ENCODE measurements at places on chromosomes 16 and 17.

DNA sequence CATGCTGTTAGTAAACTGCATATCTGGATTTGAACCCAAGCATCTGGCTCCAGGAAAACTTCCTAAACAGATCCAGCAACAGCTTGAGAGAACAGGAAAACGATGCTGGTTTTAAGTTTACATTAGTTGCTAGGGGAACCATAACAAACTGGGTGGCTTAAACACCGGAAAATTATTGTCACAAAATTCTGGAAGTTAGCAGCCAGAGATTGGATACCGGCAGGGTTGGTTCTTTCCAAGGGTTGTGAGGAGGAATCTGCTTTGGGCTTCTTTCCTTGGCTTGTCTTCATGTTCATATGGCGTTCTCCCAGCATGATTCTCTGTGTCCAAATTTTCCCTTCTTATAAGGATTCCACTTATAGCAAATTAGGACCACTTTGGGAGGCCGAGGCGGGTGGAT lies 276.9 kb upstream of the TOM1L1 start:
- no peak for DNase-seq

DNA sequence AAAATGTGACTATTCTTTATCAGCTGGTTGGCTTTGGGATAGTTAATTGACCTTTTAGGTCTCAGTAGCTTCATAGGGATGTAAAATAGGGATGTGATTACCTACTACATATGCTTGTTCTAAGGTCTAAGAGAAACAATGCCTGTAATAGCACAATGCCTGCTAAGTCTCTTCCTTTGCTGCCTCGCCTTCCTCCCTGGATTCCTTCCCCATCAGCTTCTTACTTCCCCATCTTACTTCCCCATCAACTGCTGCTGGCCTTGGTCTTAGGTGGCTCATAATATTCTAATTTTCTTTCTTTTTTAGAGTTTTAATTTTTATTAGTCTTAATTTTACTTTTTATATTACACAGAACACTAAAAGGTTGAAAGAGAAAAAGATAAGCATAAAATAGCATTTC lies 59.2 kb upstream of the GOT2 start:
- DNase-seq: no peak

- no peak for DNase-seq
Observed at GRCh38 chr16:47467501-47467900, 6.4 kb downstream of the PHKB start.

DNA sequence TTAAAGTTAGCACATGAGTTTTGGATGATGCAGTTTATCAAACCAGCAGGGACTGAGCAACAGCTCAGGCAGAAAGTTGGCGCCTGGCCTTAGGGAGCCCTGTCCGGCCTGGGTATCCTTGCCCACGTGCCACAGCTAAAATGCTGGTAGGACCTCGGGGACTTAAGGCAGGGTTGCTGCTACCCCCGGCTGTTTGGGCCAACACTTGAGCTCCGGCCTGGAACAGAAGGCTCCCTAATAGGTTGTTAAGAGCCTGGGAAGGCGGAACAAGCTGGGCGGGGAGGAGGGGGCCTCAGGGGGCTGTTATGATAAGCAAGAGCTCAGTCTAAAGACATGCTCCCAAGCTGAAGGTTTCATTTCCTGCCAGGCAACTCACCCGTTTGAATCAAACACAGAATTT lies 39.7 kb downstream of the CUEDC1 start:
- DNase-seq: no peak

- DNase-seq: no peak
Observed at GRCh38 chr16:81138831-81139557, 42.8 kb upstream of the GCSH start.

- DNase-seq: no peak
Observed at GRCh38 chr17:50452630-50453300, 15.9 kb downstream of the CHAD start.

GRCh38 chr16:30605158-30605557 lies 5.0 kb downstream of the ZNF689 start:
- DNase-seq: no peak

DNA sequence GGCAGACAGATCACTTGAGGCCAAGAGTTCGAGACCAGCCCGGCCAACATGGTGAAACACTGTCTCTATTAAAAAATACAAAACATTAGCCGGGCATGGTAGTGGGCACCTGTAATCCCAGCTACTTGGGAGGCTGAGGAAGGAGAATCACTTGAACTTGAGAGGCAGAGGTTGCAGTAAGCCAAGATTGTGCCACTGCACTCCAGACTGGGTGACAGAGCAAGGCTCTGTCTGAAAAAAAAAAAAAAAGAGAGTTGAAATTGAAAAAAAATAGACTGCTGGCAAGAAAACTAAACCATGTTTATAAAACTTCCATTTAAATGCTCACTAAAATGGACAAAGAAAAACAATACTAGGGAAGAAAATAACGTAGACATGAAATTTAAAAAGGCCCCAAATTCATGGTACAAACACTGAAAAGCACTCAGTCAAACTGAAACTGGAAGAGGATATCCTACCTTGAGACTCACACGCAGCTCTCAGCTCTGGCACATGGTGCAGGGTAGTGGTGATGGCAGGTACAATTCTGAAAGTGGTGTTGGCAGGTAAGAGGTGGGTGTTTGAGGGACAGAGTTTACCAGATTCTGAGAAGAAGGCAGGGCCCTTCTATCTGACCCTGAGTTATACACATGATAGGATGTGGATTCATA lies 19.3 kb downstream of the CNTROB start:
- no peak for DNase-seq

DNA sequence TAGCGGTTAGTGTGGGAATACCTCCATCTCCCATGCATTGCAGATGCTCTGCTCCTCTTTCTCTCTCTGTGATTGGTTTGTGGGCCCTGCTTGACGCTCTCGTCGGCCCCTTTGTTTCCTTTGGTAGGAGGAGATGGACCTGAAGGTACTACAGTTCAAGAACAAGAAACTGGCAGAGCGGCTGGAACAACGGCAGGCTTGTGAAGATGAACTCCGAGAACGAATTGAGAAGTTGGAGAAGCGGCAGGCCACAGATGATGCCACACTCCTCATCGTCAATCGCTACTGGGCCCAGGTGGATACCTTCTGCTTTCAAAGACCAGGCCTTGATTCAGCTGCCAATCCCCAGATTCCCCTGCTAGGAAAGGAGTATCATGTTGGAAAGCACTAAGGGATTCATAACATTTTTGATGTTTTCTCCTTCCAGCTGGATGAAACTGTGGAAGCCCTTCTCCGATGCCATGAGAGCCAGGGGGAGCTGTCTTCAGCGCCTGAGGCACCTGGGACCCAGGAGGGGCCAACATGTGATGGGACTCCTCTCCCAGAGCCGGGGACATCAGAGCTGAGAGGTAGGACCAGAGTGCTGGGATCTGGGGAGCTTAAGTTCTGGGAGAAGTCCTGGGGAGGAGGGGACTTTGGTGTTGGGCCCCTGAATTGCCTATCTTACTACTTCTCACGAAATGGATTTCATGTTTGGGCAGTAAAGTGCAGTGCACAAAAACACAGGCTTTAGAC lies 1.0 kb downstream of the RNF40 start:
- no peak for DNase-seq

GRCh38 chr17:56919717-56920116 lies 5.9 kb upstream of the TRIM25 start:
- no peak for DNase-seq

- no peak for DNase-seq
Observed at GRCh38 chr16:11619327-11619851, 32.7 kb upstream of the LITAF start.

DNA sequence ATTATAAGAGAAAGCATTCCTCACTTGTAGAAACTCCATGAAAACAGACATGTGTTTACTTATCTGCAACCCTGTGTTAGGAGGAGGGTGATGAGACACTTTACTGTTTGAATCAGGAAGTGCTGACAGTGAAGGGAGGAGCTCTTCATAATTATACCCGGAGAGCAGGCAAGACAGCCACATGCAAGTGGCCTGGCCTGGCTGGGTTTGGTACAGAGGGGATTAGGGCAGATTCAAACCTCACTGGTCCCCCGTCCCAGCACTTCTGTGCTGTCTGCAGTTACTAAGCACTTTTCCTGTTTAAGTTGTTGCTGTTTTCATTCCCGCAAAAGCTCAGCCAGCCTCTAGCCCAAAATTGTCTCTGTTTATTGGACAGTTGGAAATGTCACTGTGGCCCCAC lies 78.5 kb downstream of the WWOX start:
- no peak for DNase-seq

GRCh38 chr16:88649924-88650748 lies 717 bp downstream of the CYBA start:
- DNase-seq: no peak

- DNase-seq: no peak
Observed at GRCh38 chr17:31140111-31140510, 45.3 kb downstream of the NF1 start.

DNA sequence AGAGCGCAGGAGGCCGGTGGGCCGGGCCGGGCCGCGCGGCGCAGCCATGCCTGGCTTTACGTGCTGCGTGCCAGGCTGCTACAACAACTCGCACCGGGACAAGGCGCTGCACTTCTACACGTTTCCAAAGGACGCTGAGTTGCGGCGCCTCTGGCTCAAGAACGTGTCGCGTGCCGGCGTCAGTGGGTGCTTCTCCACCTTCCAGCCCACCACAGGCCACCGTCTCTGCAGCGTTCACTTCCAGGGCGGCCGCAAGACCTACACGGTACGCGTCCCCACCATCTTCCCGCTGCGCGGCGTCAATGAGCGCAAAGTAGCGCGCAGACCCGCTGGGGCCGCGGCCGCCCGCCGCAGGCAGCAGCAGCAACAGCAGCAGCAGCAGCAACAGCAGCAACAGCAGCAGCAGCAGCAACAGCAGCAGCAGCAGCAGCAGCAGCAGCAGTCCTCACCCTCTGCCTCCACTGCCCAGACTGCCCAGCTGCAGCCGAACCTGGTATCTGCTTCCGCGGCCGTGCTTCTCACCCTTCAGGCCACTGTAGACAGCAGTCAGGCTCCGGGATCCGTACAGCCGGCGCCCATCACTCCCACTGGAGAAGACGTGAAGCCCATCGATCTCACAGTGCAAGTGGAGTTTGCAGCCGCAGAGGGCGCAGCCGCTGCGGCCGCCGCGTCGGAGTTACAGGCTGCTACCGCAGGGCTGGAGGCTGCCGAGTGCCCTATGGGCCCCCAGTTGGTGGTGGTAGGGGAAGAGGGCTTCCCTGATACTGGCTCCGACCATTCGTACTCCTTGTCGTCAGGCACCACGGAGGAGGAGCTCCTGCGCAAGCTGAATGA lies 606 bp downstream of the THAP11 start:
- DNase-seq: no peak

GRCh38 chr16:81266680-81267095 lies 28.2 kb downstream of the BCO1 start:
- DNase-seq: no peak

- no peak for DNase-seq
Observed at GRCh38 chr16:75798714-75799113, 72.4 kb upstream of the CPHXL start.

DNA sequence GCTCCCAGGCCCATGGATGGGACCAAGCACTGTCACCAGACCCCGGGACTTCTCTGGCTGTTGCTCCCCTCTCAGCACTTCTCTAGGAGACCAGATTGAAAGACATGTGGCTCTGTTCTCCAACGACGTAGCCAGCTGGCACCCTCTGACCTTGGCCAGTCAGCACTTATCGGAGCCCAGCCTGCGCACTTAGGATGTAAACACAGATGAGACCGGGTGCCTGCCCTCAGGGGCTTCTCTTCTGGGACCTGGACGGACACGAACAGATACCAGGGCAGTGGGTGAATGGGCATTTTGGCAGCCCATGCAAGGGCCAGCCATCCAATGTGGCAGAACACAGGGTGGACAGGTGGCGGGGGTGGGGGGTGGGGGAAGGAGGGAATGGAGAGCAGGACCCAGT lies 6.6 kb downstream of the ZDHHC1 start:
- DNase-seq: no peak

- DNase-seq: no peak
Observed at GRCh38 chr16:88655733-88656281, 5.0 kb upstream of the CYBA start.

DNA sequence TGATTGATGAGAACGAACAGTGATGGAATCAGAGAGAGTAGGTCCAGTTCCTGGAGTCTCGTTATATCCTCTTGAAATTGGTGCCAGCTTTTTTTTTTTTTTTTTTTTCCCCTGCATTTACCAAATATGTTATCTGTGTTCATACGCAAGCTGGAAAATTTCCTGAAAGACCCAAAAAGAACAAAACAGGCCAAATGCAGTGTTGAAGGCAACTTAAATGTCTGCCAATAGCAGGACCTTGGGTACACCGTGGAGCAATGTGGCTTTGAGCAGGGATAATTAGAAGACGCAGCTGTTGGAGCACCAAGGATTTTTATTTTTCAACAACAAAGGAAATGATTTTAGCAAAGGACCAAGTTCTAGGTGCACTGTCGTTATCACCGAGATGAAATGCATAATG lies 105.0 kb downstream of the ABCC6 start:
- no peak for DNase-seq

- DNase-seq: no peak
Observed at GRCh38 chr16:75617121-75617520, 6.0 kb downstream of the ADAT1 start.

GRCh38 chr17:78665387-78665951 lies 88.3 kb upstream of the DNAH17 start:
- DNase-seq: no peak

GRCh38 chr17:48907713-48908046 lies 527 bp upstream of the UBE2Z start:
- no peak for DNase-seq

- DNase-seq: no peak
Observed at GRCh38 chr16:67148656-67149275, 2.0 kb downstream of the B3GNT9 start.

DNA sequence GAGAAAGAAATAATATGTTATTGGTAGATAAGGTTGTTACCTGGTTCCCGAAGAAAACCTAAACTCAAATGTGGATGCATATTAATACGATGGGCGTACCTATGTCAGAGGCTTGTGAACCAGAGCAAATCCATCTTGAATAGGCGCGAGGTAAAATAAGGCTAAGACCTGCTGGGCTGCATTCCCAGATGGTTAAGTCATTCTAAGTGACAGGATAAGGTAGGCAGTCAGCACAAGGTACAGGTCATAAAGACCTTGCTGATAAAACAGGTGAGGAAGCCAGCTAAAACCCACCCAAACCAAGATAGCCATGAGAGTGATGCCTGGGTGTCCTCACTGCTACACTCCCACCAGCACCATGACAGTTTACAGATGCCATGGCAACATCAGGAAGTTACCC lies 1400.1 kb downstream of the CDH8 start:
- no peak for DNase-seq

DNA sequence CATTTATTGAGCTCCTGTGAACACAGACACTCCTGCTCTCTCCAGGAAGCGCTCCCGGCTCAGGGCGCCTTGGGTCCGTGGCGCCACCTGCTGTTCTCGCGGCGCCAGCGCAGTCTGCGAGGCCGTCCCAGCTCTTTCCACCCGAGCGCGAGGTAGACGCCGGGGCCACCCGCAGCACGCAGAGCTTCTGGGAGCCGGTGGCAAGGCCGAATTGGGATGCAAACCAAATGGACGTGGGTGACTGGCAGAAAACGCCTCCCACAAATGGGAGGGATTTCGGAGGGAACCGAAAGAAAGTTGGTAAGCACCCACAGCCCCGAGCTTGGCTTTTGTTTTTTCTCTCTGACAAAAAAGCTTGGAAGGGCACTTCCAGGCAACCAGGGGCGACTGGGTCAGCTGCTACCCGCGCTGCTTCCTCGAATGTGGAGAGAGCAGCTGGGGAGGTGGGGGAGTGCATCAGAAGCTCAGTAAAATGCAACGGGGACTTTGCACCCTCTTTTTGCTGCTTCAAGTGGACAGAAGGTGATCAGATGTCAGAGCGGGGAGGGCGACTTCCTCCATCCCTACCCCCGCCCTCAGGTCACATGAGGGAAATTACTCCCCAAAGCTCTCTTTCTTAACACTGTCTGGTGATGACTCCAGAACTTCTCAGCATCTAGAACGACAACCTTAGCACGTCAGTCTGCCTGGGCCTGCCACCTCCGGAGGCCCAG lies 13.5 kb upstream of the N4BP1 start:
- DNase-seq: peak; percentile 47
